ENCODE measurements at places on chromosomes 6 and 20.

DNA sequence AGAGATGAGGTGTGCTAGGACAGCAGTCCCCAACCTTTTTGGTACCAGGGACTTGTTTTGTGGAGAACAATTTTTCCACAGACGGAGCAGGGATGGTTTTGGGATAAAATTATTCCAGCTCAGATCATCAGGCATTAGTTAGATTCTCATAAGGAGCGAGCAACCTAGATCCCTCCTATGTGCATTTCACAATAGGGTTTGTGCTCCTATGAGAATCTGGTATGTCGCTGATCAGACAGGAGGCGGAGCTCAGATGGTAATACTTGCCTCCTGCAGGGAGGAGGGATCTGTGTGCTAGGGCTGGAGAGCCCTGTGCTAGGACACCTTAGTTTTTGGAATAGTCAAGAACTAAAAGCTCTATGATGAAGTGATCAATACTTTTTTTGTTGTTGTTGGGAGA is 2.5 kb downstream of the SMIM13 start:
- DNase-seq = no peak

DNA sequence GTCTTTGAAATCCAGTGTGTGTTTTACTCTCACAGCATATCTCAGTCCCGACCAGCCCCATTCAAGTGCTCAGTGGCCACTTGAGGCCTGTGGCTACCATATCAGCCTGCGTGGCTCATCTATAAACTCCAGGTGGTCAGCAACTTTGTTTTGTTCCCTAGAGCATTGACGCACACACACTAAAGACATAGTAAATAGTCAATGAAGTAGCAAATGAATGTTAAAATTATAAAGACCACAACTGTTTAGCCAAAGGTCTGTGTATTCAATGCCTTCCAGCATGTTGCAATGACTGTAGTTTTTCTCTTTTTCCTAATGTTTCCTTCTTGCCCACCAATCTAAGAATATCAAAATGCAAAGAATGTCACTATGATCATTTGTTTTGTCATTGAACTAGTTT is 238.2 kb upstream of the ZNF217 start:
- DNase-seq = no peak

DNA sequence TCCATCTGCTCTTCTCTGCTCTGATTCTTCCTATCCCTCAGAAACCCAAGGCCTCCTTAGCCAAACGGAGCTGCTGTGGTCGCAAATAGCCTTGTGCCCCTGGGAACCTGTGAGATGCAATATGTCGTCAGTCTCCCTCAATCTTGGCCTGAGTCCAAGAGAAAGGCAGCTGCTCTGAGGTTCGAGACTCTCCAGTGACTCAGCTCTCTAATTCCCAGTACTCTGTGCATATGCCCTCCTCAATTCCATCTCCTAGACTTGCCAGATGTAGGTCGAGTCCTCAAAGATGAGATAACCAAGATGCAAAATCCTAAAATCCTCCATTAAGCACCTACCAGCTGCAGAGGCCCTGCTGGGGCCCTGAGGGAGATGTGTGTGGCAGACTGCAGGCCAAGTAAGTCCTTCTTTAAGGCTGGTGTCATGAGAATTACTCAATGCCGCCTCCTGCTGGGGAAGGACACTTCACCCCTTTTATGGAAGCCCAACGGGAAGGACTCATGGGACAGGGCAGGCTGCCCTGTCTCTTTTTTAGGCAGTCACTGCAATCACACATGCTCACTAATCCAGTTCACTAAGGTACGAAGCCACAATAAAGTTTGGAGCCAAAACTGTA is 28.5 kb downstream of the C6orf15 start:
- no peak for DNase-seq

DNA sequence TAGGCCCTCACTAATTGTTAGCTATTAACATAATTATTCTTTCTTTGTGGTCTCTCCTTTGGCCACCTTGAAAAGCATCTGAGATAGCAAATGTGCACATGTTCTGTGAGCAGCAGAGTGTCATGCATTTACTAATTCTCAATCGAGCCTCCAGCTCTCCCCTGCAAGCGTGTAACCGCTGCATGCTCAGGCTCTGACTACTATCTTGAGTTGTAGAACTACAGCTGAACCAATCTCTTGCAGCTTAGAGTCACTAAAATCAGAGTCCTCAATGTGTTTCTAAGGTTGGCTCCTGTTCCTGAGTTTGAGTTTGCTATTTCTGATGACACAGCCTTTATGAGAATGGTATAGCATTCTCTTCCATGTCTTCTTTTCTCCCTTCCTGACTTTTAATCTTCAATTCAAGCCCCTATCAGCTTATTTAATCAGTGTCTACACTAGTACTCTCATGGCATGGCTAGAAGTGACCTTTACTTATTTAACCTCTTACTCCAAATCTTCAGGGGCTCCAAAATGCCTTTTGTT is 65.5 kb downstream of the PPP1R3G start:
- DNase-seq = no peak

DNA sequence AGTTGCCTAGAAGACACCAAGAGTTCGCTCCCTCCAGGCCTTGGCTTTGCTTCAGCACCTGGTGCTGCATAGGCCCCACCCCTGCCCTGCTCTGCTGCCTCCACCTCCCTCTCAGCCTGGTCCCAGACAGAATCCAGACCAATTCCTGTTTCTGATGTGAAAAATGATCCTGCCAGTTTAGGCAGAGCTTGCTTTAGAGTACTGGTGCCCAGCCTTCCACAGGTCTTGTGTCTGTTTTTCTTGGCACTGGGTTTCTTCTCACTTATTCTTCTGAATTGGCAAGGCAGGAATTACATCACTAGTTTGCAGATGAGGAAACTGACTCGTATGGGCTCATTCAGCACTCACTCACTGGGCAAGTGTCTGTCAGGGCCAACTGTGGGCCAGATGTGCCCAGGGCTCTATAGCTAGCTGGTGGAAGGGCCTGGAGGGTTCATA is 53.0 kb downstream of the HLA-A start:
- DNase-seq = no peak

- no peak for DNase-seq
Observed at GRCh38 chr6:78025502-78025901, 372.7 kb downstream of the MEI4 start.

- no peak for DNase-seq
Observed at GRCh38 chr6:157099912-157100593, 223.3 kb downstream of the TMEM242 start.

- no peak for DNase-seq
Observed at GRCh38 chr6:132998418-132998817, 184.0 kb downstream of the RPS12 start.

DNA sequence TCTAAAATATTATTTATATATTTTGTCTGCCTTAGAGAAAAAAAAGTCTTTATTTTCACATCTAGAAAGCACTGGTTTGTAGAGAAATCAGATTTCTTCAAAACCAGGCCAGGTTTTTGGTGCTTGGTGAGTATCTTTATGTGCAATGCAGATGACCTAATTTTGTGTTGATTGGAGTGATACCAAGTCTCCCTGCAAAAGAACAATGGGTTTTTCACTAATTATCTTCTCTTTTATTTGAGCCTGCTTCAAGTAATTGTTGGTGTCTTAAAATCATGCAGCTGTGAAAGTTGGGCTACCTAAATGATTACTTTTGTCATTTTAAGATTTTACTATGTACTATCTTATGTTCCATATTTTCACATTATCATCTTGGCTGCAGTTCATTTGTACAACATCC is 874.7 kb downstream of the TFAP2A start:
- DNase-seq = no peak

DNA sequence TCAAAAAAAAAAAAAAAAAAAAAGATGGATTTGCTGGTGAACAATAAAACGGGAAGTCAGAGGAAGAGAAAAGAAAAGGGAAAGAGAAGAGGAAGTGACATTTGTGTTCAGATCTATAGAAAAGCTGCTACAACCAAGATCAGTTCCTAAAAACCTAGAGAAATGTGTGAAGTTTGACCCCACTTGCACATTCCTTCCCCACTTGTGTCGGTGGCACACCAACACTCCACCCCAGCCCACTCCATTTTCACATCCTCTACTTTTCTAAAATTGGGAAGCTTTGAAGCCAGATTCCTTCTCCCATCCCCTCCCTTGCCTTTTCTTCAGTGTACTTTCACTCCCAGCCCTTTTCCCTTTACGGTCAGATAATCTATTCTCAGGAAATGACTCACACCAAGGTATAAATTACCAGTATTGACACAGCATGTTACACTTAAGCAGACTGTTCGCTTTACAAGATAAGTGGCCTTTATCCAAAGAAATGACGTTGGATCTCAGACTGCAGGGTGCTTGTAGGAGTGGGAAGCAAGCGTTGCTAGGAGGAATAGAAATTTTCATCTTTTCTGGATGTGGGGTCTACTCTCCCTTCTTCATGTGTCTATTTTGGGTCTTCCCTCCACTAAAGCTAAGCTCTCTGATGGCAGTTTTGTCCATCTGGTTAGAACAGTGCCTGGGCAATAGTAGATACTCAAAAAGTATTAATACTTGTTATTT is 92.5 kb upstream of the ADGRF1 start:
- peak; percentile 85 for DNase-seq

- peak; percentile 59 for DNase-seq
Observed at GRCh38 chr6:149094156-149094555, 223.4 kb upstream of the TAB2 start.

- DNase-seq = no peak
Observed at GRCh38 chr6:27977387-27977786, 20.3 kb downstream of the OR2B6 start.

DNA sequence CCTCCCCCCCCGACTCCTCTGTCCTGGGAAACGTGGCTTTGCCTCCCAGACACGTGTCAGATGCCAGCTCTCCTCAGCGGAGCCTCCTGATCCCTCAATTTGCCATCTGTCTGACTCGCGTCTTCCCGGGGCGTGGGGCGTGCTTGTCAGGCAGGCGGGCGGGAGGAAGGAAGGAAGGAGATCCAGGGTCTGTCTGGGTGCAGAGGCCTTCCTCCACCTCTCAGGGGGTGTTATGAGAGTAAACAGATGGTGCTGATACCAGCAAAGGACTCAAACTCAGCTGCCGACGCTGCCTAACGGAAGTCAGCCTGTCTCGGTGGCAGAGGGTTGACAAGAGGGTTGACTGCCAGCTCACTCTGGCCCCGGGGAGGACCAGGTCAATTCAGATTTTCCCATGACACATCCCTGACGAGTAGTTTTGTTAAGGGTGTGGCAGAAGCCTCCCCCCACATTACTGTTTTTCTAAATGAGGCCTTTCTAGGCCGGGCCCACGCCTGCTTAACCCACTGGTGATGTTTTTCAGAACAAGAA is 17.0 kb downstream of the UQCC2 start:
- DNase-seq = peak; percentile 64

- DNase-seq = no peak
Observed at GRCh38 chr20:34938466-34939163, 17.0 kb downstream of the GSS start.

DNA sequence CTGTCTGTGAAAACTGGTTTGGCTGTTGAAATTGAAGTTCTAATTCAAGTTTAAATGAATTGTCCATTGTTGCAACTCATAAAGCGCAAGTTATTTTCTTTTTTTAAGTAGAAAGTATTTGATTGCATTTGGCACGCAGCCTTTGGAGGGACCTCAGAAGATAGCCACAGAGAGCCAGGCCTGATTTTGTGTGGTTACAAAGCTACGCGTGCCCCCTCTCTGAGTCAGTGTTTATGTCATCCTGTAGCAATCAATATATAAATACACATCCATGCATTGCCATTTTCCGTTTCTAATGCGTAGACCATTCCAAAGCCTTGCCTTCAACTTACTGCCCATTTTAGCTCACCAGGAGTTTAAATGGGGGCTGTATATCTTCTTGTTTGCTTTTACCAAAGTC is 173.2 kb downstream of the TMEM242 start:
- no peak for DNase-seq

- DNase-seq = no peak
Observed at GRCh38 chr6:111050261-111051023, 36.9 kb upstream of the SLC16A10 start.

- no peak for DNase-seq
Observed at GRCh38 chr20:44104798-44105517, 82.0 kb downstream of the JPH2 start.

- DNase-seq = no peak
Observed at GRCh38 chr6:33172688-33173534, 19.4 kb downstream of the COL11A2 start.

Data from RCC 7860 (cell line).